ENCODE measurements at places on chromosomes 1 and 21.

- no peak for DNase-seq
These were observed 68.7 kb downstream of the KCNN3 start for GRCh38 chr1:154801234-154802011.

- DNase-seq = no peak
These were observed 316.4 kb upstream of the ADGRL2 start for GRCh38 chr1:81484284-81484683.

DNA sequence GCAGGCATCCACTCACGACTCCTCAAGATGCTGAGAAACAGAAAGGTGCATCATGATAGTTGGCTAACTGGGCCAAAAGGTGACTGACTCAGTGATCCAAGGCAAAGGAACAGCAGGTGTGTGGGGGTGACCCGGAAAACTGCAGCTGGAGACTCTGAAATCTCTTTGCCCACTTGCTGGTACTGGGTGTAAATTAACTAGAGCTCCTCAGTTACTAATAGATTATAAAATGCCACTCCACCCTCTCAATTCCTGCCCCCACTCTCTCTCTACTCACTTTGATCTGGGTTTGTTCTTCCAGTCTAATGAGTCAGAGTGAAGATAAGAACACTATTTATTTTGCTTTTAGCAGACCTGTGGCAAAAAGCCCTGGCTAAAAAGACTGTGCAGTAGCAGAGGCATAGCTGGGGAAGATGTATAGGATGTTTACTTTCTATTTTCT lies 7.2 kb upstream of the PIGC start:
- no peak for DNase-seq

- DNase-seq = no peak
These were observed 44.4 kb downstream of the DIPK1A start for GRCh38 chr1:92916899-92917298.

GRCh38 chr1:162498496-162498810 lies 835 bp downstream of the UHMK1 start:
- DNase-seq = no peak

GRCh38 chr1:196400478-196401451 lies 207.5 kb downstream of the KCNT2 start:
- DNase-seq = peak; percentile 40

- peak; percentile 68 for DNase-seq
These were observed 957 bp downstream of the EPS15 start for GRCh38 chr1:51518033-51518585.

GRCh38 chr1:2318314-2319278 lies 72.8 kb downstream of the MORN1 start:
- no peak for DNase-seq

- no peak for DNase-seq
These were observed 169.3 kb downstream of the CAMTA1 start for GRCh38 chr1:6954591-6954990.

DNA sequence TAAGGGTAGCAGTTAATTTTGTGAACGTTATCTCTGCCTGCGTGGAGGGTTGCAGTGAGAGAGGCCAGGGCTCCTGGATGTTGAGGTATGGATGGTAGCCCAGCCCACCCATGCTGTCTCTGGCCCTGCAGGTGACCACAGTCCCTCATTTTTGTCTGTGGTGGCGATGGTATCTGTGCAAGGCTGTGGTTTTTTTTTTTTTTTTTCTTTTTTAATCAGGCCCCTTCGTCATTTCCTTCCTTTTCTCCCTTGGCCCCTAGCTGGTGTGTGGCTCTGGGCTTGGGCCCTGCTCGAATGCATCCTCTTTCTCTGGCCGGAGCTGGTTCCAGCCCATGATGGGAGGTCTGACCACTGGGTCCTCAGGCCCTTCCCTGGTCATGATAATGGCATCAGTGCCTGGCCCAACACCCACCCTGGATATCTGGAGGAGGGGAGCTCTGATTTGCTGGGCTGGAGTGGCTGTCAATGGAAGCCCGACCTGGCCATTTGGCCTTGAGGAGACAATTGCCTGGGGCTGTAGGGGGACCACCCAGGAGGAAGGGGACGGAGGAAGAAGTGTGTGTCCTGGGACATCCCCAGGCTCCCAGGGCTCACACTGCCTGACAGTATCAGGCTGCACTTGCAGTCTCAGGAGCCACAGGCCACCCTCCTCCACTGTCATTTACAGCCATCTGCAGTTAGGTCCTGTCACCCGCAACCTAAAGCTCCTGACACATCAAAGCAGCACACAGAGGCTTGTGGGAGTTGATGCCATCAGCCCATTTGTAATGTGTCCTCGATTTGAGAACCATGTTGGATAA lies 8.1 kb upstream of the RNF187 start:
- DNase-seq = no peak

GRCh38 chr1:25583519-25584370 lies 32.8 kb upstream of the MAN1C1 start:
- DNase-seq = no peak

DNA sequence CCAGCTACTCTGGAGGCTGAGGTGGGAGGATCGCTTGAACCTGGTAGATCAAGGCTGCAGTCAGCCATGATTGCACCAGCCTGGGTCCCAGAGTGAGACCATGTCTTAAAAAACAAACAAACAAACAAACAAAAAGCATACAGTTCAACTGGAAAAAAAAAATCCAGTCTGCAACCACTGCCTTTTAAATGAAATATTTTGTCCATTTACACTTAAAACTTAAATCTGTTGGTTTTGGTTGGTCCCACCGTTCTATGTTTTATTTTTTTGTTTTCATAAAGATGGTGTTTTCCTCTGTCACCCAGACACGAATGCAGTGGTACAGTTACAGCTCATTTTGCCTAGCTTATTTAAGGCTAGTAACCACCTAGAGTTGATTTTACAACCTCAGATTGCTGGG lies 9.8 kb downstream of the FALEC start:
- no peak for DNase-seq

- no peak for DNase-seq
These were observed 63.2 kb upstream of the EFHD2 start for GRCh38 chr1:15346346-15347030.

DNA sequence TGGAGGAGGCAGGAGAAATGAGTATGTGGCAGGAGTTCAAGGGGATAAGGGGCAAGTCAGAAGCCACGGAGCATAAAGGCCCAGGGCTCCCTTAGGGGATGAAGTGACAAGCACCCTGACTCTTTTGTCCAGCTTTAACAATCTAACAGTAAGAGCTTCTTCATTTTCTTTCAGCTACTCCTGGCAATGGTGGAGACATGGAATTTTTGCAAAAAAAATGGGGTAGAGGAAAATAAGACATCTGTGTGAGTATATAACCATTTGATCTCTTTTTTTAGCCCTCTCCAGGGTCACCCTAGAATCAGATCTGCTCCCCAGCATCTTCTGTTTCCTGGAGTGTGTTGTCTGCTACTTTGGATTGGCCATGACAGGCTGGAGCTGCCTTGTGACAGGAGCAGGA lies 47.1 kb downstream of the ZNF697 start:
- no peak for DNase-seq

DNA sequence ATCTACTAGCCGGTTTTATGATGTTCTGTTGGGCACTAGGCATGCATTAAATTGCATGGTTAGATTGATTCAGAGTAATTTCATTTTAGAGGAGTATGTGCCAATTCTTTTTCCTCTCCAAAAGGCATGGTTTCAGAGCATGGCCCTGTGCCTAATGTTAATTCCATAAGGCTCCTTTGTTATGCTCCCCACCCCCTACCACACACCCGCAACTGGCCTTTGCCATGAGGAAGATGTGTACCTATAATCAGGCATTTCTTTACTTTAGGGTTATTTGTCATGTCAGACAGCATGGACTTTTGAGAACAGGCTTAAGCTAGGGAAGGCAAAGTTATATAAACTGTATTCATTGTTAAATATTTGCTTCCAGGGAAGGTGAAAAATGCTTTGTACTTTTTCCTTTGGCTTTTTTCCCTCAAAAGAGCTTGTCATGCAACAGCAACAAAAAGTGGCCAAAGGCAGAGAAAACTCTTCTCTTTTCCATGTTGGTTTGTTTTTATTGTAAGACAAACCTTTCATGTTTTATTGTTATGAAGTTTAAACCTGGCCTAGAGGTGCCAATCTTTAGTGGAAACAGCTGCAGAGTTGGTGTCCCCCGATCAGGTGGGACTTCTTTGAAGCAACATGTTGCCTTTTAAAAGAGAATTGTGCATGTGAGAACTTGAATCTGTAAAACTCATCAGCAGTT lies 24.3 kb upstream of the NBL1 start:
- no peak for DNase-seq

DNA sequence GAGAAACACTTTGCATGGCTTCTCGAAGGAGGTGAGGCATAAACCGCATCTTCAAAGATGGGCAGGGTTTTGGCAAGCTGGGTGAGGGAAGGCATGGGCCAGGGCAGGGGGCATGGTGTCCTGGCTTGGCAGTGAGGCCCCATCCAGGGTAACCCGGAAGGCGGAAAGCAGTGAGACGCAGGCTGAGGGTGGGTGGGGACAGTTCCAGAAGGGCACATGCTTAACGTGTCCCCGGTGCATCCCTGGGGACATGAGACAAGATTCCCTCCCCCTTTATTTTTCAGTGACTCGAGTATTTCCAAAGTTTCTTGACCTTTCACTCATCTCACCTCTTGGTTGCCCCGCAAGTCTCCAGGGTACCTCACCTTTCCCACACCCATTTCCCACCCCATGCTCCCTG lies 122.8 kb upstream of the SLC25A33 start:
- no peak for DNase-seq

DNA sequence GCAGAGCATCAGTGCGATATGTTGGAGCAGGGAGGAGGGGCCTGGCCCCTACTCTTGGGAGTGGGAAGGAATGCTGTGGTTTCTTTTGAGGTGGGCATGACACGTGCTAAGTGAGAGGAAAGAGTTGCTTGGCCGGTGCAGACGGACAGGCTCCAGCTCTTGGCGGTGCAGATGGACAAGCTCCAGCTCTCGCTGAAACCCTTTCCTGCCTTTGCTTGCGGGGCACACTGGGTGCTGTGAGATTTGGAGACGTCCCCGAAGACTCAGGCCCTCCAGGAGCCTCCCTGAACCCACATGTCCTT lies 15.9 kb downstream of the PDXK start:
- no peak for DNase-seq

DNA sequence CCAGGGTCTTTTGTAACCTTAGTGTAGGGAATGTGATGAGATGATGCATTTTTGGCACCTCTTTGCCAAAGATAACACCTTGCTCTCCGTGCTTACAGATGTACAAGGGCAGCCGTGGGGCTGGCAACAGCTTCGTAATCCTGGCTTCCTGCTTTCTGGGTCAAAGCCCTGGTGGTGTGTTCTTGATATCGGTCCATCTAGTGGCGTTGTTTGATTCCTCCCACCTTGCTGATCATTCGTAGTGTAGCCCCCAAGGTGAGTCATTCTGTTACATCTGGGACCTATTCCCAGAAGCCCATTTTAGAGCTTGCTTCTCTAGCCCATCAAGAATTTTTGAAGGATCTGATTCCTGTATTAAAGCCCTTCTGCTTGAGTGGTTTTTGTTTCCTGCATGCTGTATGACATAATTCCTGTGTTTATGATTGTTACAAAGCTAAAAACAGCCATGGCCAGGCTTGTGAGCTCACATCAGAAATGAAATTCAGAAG lies 7.0 kb upstream of the CCT8 start:
- DNase-seq = no peak

GRCh38 chr21:34204481-34205439 lies 131.4 kb downstream of the MRPS6 start:
- DNase-seq = no peak

GRCh38 chr21:37164742-37165141 lies 91.7 kb downstream of the TTC3 start:
- no peak for DNase-seq

DNA sequence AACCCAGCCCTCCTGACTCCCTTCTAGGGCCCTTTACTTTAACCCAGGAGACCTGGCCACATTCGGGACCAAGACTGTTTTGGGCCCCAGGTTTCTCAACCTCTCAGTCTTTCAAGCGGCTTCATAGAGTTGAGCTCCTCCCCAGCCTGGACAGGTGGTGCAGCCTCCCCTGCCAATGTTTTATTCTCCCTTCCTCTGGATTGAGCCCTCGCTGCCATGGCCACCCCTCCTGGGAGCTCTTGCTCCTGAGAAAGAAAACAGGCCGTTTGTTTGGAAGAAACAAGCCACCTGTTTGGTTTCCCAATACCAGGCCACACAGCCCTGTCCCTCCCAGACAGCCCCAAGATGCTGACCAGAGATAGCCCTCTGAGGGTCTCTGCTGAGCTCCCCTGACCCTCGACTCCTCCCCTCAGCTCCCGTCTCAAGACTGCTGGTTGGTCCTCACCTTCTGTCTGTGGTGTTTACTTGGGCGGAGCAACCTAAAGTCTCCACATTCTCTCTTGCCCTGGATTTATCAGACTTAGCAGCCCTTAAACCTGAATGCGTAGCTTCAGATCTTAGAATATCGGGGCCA lies 3.3 kb downstream of the TMEM51 start:
- DNase-seq = no peak

GRCh38 chr1:86972262-86972661 lies 57.8 kb downstream of the HS2ST1 start:
- peak; percentile 72 for DNase-seq

DNA sequence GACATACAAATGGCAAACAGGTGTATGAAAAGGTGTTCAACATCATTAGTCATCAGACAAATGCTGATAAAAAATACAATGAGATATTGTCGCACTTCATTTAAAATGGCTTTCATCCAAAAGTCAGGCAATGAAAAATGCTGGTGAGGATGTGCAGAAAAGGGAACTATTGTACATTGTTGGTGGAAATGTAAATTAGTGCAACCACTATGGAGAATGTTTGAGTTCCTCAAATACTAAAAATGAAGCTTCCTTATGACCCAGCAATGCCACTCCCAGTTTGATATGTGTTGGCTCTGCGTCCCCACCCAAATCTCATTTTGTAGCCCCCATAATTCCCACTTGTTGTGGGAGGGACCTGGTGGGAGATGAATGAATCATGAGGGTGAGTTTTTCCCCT lies 309.7 kb upstream of the ZRANB2 start:
- DNase-seq = no peak

- DNase-seq = no peak
These were observed 31.5 kb downstream of the RGS7 start for GRCh38 chr1:241325456-241325855.

DNA sequence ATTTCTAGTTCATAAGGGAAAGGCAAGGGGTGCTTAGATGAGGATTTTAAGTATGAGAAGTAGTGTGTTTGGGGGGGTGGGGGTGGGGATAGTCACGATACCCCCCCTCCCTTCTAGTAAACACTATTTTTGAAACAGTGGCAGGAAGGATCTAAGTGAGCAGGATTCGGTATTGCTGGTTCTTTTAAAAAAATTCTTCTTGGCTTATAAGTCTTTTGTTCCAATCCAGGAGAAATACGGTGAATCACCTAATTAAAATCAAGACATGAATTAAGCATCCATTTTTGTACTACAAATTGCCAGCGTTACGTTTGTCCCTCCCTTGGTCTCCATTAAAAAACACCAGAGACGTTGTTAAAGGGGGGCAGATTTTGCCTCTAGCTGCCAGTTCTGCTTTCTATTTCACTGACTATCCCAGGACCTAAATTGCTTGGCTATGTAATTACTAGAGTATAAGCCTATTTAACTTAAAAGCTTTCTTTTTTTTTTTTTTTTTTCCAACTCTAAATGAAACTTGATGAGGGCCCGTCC lies 911 bp downstream of the LMO4 start:
- DNase-seq = no peak
